ENCODE measurements at places on chromosomes 7 and 10.

DNA sequence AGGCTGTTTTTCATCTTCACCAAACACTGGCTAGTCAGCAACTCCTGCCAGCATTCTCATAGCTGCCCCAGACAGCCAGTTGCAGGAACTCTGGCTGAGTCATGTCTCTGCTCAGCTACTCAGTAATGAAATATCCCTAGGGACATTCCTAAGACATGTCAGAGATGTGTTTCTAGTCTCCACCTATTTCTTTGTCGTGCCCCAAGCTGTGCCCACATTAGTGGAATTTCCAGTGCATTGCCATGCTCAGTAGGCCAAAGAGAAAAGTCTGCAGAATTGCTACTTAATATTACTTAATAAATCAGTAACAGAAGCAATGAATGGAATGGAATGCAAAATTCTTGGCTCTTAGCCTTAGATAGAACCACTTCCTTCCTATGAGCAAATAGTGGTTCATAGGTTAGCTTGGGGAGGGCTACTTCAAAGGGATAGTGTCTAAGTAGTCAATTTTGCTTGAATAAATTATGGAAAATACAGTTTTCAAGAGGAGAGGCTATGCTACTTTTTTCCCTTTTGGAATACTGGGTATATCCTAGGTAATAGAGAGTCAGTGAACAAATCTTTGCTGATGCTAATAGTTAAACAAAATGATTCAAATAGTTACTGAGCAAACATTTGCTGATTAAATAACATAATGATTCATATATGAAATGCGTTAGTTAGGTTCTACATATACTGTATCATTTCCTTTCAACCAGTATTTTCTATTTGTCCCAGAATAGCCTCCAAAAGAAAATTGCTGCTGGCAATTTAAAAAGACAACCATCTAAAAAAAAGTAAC is 23.6 kb upstream of the SEMA3C start:
- DNase-seq: no peak

GRCh38 chr10:113565364-113565763 is 12.5 kb downstream of the HABP2 start:
- no peak for DNase-seq

DNA sequence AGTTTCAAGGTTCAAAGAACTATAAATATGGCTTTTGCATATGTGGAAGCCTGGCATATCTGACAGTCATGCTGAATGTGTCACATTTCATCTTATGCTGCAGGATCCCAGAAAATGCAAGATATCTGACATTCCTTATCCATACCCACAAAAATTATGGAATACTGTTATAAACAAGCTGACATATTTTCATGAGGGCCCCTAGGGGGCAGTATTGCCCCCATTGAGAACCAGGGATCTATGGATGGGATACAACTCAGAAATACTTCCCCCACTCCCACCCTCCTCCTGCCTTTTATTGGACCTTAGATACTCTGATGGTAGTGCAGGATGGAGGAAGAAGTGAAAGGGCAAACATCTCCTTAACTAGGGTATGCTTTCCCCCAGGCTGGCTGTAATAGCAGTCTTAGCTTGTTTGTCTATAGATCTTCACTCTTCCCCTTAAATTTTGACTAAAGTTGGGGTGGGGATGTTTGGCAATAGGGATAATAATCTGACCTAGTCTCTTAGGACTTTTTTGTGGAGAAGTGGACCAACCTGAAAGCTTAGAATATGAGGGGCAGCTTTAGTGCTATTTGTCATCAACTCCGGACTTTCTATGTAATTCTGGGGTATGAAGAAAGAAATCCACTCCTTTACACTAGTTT is 3.5 kb upstream of the GNGT1 start:
- DNase-seq: no peak

DNA sequence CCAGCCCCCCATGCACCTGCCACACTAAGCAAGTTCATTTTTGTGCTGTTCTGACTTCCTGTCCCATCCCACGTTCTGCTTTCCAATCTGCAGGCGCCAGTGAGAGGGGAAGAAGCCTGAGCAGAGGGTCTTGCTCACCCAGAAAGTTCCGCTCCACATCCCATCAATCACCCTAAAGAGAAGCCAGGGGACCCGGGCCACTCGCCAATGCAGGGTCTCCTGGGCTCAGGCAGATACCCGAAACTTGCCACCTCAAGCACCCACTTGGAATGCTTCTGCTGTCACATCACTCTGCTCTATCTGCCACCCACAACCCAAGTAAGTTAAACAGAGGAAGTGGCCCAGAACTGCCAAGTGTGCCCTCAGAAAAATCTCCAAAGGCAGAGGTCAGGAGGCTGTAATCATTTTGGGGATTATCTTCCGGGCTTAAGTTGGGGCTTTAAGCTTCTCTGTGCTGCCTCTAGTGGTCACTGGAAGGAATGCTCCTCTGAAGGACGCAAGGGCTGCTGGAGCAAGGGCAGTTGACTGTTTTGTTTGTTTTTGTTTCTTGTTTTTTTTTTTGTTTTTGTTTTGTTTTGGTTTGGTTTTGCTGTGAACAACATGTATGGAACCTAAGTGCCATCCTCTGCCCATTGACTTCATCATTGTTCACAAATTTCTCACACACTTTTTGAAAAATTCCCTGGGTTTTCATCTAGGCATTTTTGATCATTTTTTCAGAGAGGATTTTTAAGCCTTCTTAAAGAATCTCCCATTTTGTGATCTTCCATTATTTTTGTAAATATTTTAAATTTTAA is 25.5 kb downstream of the PRR15 start:
- DNase-seq: no peak

DNA sequence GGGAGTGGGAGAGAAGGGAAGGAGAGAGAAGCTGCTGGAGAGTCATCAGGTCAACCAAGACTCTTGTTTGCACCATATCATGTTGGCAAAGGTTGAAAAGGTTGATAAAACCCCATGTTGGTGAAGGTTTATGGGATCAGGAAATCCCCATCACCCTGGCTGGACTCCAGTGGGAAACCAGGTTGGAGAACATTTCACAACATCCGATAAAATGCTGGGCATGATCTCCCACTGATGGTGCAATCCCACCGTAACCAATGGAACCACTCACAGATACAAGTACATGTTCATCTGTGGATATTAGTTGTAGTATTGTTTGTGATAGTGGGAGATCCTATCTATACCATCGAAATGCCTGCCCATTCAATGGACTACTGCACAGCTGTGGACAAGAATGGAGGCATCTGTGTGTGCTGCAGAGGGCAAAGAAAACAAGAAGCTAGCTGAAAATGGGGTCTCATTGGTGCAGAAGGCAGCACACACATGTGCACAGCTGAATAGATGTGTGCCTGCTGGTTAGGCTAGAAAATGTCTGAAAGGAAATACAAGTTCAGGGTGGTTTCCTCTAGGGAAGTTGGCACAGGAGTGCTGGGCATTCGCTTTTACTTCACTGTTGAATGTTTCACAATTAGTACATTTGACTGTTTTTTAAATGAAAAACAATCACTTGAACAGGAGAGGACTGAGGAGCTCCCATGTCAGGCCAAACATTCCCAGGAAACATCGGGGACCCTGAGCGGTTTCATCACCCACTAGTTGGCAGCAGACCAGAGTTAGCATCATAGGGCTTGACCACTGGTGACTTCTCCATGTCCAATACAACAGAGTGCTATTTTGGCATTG is 80.4 kb upstream of the MGMT start:
- no peak for DNase-seq

GRCh38 chr10:37576154-37576553 is 281.3 kb downstream of the ZNF248 start:
- DNase-seq: no peak

DNA sequence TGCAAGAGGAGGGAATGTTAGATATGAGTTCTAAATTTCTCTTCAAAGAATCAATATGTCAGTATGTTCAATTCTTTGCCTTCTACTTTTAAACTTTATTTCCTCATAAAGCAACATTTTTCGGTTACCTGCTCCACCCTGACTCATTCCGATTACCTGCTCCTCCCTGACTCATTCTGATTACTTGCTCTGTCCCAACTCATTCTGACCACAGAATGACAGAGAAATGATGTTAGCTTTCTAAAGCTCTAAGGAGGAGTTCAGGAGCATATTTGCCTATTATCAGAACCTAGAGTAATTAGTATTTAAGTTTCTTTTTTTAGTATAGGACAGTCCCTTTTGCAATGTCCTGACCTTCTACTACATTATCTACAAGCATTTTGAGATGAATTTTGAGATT is 24.5 kb upstream of the PPP1R9A start:
- no peak for DNase-seq

DNA sequence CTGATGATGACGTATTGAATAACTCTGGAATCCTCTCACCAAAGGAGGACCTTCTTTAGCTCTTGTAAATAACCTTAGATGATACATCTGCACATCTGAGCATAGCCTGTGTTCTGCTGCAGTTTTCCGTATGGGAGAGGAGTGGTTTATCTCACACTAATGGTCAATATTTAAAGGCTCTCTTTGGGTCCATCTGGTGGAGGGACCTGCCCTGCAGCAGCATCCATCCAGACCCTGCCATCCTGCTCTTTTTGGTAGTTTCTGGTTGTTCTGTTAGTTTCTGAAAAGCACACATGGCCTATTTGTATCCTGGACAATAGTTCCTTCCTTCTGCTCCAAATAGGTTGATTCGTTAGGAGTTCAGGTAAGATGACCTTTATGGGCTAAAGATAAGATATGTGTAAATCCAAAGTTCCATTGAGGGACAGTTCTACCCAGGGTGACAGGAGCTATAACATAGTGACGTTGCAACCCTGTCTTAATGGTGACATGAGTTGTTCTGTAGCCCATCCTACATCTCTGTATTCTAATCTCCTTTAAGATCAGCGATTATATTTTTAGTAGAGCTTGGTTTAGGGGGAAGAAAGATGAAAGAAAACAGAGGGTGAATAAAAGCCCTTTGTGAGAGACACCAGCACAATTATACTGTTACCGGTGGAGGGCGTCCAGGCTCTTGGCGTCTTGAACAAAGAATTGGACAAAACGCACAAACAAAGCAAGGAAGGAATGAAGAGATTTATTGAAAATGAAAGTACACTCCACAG is 60.0 kb upstream of the KLF14 start:
- DNase-seq: no peak

GRCh38 chr10:126104767-126105166 is 208.4 kb downstream of the FANK1 start:
- no peak for DNase-seq

DNA sequence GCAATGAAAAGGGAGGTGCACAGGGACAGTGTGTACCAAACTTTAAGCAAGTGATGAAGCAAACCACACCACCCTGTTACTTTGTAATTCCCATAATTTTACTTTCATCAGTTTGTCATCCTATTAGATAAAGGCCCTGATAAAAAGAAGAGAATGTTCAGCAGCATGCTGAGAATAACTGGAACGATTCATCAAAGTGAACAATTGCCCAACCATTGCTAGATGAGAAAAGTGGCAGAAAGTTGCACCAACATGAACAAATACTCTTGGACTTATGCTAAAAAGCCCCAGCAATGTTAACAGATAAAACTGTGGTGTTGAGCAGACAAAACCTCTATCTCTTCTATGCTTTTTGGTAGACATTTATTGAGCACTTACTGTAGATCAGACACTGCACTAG is 75.5 kb upstream of the PCGF5 start:
- no peak for DNase-seq

GRCh38 chr7:111173990-111174389 is 83.1 kb downstream of the LRRN3 start:
- DNase-seq: no peak

DNA sequence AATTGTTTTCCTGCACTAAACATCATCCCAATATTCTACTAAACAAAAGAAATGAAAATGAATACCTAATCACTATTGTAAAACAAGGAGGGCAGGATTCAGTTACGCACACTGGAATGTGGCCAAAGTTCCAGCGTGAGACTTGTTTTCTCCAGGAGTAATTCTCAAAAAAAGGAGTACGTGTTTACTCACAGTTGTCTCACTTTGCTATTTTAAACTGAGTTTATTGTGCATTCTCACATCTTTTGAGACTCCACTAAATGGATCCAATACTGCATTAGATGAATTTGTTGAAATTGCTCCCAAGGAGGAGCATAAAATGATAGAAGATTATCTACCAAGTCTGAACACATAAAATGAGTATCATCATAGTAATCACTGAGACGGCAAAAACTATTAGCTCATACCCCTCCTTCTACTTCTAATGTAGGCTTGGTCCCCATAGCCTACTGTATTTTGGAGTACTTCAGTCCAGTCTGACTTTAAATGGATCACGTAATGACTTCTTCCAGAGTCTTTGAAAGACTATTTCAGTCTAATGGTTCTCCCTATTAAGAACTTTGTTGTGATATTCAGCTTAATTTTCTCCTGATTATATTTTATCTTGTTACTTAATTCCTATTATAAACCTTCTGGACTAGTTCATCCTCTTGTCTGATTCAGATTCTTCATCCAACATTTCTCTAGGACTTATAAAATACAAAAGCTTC is 3.8 kb downstream of the GRM3 start:
- no peak for DNase-seq

DNA sequence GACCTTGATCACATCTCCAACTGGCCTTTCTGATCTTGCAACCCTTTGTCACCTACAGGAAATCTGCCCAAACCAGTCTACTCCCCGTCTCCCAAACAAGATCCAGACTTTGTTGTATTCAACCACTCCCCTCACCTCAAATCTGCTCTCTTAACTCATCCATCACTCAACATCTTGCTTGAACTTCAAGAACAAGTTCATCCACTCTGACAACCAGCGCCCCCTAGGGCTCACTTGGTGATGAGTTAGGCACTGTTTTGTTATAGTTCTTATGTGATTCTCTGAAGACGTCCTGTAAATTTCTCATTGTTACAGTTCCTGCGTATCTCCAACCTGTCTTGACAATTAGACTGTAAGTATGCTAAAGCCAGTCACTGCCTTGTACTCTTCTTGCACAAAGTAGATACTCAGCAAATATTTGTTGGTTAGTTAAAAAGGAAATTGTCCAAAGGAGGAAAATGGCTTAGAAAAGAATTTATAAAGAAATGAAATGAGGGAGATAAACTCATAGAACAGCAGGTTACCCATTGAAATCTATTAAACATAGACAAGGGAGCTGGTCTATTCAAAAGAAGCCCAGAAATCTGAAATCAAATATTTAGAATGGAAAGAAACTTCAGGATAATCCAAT is 5.3 kb downstream of the FRMD4A start:
- DNase-seq: no peak

GRCh38 chr7:69199041-69199440 is 399.2 kb upstream of the AUTS2 start:
- DNase-seq: no peak

GRCh38 chr10:112360308-112361270 is 13.3 kb upstream of the ACSL5 start:
- DNase-seq: no peak
